ENCODE measurements at places on chromosomes 1 and 21.

- DNase-seq: no peak
Measured at GRCh38 chr1:189697113-189697512, 780.6 kb downstream of the BRINP3 start.

DNA sequence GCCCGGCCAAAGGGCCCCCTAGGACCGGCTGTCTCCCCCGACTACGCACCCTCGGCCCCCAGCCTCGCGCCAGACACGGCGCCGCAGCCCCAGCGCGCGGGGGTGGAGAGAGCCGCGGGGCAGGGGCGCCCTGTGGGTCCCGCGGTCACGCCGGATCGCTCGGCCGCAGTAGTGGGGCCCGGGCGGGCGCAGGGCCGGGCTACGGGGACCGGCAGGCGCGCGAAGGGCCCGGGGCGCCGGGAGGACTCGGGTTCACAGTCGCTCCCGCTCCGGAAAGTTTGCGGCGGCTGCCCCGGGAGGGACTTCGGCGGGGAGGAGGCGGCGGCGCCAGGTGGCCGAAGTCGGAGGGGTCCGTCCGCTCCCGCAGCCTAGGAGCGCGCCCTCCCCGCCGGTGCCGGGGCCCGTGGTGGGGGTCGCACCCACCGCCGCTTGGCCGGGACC is 7.1 kb upstream of the ZNF669 start:
- DNase-seq: peak; percentile 83

GRCh38 chr1:17248781-17249180 is at the start of gene PADI3:
Gene PADI3 (plus strand): TSS chr1:17249098. CDS start chr1:17249138, 40 bp downstream.
- no peak for DNase-seq

DNA sequence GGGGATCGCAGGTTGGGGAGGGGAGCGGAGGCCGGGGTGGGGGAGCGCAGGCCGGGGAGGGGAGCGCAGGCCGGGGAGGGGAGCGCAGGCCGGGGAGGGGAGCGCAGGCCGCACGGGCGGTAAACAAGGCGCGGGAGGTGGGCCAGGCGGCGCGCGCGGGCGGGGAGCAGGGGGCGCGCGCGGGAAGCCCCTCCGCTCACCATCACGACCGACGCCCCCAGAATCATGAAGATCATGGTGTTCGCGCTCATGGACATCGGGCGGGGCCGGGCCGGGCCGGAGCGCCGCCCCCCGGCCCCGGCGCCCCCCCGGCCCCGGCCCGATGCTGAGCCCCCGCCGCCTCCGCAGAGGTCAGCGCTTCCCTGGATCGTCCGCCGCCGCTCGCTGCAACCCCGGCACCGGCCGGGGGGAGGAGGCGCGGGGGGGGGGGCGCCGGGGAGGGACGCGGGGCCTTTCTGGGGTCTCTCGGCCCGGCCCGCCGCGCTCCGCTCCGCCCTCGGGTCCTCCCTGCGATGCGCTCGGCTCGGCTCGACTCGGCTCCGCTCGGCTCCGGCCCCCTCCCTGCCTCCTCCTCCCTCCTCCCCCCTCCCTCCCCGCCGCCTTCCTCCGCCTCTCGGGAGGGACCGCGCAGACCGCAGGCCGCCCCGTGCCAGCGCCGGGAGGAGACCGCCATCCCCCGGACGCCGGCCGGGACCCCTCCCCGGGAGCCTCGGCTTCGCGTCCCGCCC is at the start of gene TMEM240:
TSS of gene TMEM240 (minus strand) at position 535 of the 728 bp plus-strand sequence. CDS start at position 257, 278 bp downstream.
- DNase-seq: peak; percentile 95

DNA sequence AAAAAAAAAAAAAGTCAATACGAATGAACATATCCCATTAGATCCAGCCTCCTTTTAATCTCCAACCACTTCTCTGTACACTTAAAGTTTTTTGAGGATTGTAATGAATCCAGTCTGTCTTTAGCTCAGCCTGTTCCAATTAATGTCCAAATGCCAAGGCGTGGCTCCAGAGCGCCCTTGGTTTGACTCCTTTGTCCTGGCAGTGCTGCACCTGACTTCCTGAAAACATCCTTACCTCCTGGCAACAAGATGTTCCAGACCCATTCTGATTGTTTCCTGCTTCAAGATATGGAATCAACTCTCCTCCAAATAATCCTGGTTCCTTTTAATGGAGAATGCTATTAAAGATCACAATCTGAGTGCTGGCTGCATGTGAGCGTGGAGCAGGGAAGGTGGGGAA is 74.1 kb upstream of the FAM20B start:
- DNase-seq: no peak

DNA sequence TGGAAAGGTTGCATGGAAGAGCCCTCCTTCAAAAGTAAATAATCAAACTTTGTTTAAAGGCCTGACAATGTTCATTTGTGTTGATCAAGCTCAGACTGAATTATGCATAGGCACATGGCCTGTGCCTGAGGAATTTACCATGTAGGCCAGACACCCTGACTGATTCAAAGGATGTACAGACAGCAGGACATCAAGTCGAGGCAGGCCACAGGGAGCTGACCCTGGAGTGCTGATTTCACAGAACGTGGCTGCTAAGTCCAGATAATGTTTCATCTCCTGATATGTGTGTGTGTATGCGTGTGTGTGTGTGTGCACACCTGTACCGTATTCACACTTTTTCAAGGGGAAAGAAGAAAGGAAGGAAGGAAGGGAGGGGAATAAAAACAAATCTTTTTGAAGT is 34.1 kb downstream of the NAV1 start:
- no peak for DNase-seq

- DNase-seq: no peak
Measured at GRCh38 chr1:53942127-53942957, 3.2 kb downstream of the IFT25 start.

DNA sequence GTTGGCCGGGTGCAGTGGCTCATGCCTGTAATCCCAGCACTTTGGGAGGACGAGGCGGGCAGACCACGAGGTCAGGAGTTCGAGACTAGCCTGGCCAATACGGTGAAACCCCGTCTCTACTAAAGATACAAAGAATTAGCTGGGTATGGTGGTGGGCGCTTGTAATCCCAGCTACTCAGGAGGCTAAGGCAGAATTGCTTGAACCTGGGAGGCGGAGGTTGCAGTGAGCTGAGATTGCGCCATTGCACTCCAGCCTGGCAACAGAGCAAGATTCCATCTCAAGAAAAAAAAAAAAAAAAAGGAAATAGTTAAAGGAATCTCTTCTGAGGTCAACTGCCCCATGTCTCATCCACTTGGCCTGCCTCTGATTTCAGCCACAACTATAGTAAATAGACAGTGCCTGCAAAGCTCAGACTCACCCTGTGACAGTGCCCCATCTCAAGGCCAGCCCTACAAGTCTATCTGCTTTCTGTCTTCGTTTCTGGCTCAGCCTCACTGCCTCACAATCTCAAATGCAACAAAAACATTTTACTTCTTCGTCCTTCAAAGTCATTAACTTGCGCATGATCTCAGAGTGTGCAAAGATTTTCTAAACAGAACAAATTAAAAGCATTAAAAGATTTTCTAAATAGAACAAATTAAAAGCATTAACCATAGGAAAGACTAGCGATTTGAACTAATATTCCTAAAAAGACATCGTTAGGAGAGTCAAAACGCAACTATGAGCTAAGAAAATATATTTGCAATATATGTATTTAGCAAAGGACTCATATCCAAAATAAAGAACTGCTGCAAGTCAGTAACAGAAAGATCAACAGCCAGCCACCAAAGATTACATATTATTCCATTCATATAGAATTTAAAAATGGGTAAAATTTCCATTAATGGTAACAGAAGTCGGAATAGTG is 65.0 kb upstream of the PRDX6 start:
- no peak for DNase-seq

DNA sequence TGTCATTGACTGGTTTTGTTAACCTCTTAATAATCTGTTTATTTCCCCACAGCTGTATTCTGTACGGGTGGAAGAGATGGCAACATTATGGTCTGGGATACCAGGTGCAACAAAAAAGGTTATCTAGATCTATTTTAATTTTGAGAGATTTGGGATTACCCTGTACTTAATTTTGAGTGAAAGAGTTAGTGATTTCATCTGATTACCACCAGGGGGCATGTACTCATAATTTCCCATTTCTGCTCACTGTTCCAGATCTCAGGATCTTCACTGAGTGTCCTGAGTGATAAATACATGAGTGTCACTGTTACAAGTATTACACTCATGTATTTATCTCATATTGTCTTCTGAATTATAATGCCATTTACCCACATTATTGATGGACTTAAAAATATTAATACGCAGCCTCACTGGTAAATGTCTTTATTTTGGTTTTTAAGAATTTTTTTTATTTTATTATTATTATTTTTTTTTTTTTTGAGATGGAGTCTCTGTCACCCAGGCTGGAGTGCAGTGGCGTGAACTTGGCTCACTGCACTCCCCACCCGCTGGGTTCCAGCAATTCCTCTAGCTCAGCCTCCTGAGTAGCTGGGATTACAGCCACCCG is 27.4 kb downstream of the DTL start:
- DNase-seq: peak; percentile 46

GRCh38 chr1:93000291-93000690 is 39.0 kb upstream of the DIPK1A start:
- DNase-seq: no peak

DNA sequence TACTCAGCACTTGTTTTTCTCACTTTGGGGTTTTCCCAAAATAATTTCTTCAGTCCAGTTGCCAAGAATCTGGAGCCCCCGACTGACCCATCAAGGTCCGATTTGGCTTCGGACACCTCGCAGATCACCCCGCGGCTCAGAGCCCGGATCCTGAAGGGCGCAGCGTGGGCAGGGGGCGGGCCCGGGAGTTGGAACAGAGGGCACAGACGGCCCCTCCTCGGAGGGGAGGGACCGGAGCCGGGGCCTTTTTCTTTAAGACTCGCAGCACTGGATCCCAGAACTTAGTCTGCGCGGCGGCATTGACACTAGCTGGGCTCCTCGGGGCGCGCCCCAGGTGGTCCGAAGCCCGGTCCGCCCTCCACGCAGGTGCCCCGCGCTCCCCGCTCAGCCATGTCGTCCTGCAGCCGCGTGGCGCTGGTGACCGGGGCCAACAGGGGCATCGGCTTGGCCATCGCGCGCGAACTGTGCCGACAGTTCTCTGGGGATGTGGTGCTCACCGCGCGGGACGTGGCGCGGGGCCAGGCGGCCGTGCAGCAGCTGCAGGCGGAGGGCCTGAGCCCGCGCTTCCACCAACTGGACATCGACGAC is at the start of gene CBR3:
TSS of gene CBR3 (plus strand) at position 277 of the 588 bp plus-strand sequence. CDS start at position 391, 114 bp downstream.
- DNase-seq: peak; percentile 74

DNA sequence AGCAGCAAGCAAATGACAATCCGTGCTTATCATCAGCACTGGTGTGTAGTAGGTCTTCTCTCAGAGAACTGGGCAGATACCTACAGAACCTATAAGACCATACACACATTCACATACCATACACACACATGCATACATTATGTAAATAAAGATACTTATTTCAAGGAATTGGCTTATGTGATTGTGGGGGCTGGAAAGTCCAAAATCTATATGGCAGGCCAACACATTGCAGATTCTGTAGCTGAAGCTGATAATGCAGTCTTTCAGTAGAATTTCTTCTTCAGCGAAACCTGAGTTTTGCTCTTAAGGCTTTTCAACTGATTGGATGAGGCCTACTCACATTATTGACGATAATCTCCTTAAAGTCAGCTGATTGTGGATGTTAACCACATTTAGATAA is 24.1 kb downstream of the RAP1A start:
- DNase-seq: no peak

DNA sequence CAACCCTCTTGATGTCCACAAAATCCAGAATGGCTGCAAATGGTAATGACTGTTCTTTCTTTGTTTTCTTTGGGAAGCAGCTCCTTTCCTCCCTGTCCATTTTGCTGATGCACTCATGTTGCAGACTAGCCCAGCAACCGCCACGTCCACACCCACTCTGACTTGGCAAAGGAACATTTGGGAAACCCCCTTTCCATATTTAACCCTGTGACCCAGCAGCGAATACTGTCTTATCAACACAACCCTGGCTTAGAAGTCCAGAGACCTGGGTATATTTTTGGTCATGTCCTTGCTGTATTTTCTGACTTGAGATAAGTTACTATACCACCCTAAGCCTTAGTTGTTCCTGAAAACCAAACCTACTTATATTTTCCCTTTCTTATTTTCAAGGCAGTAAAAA is 18.1 kb upstream of the SHE start:
- no peak for DNase-seq

DNA sequence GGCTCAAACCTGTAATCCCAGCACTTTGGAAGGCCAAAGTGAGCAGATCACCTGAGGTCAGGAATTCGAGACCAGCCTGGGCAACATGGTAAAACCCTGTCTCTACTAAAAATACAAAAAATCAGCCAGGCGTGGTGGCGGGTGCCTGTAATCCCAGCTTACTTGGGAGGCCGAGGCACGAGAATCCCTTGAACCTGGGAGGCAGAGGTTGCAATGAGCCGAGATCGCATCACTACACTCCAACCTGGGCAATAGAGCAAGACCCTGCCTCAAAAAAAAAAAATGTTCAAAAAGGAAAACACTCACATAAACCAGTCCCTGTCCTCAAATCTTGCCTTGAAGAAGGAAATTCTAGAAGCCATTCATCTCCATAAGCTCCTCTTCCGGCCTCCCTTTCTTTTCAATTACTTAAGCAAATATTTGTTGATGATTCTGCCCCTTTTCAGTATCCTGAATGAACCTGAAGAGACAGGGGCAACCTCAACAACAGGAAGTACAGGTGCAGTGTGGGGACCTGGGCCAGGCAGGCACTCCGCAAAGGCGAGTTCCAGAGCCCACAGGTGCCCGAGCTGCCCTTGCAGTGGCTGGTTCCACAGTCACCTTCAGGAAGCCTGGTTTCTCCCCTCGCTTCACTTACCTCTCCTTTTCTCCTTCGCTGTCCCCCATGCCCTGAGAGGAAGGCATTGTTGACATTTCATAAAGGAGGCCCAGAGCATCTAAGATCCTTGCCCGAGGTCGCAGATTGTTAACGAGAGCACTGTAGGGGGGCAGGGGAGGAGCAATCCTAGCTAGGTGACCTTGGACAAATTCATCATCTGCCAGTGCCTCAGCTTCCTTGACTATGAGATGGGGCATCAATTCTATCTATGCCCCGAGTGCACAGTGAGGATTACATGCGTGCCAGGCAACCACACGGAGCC is 8.9 kb upstream of the LEFTY1 start:
- no peak for DNase-seq

DNA sequence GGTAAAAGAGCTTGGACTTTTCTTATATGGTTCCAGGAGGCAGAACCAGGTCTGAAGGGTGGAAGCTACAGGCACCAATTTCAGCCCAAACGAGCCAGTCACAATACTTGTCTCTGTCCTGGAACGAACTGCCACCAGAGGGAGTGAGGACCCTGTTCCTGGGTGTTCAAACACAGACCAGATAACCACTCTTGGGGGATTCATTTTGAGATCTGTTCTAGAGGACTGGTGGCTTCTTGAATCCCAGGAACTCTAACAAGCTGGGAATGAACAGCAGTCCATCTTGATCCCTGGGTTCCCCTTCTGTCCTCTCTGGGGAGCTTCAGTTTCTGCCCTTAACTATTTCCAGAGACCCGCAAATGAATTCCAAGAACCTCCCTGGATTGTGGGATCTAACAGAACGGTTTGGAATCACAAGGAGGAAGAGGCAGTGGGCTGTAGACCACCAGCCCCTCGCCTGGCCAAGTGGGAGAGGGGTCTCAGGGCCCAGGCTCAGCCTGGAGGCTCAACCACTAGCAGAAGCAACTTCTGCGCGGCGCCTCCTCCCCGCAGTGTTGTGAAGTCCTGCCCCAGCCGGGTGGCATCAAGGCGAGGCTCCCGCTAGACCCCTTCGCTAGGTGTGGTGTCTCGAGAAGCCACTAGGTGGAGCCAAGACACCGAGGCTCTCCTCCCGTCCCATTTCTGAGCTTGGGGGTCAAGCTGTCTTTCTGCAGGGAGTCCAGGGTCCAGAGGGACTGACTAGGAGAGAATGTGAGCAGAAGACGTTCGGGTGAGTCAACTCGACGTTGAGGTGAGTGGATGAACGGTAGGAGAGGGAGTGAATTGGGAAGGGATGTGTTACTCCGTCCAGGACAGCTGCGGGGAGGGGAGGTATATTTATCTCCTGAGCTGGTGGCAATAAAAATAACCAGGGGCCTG is 12.1 kb upstream of the NES start:
- peak; percentile 85 for DNase-seq

GRCh38 chr1:151478923-151479322 is 19.6 kb upstream of the POGZ start:
- DNase-seq: no peak
